Glomerular endothelial cell (primary cell): ENCODE measurements at places on chromosomes 5 and 9. TPM values are rescaled to one million over a fixed set of nuclear protein-coding genes. Genes with fewer than 3 reads are reported as not detected.

The BDP1 gene
- total RNA-seq: 19.3 and 25.6 TPM in 2 replicates

The LPAR1 gene
- total RNA-seq: 0.53 and 3.3 TPM in 2 replicates

The RAB3C gene
- total RNA-seq: 1.4 and 4.2 TPM in 2 replicates

The MLANA gene
- not detected in 2 replicates for total RNA-seq

The ITK gene
- not detected in 2 replicates for total RNA-seq

The TERT gene
- total RNA-seq: not detected in 2 replicates

The GBGT1 gene
- 4.3 and 6.6 TPM in 2 replicates for total RNA-seq

The IL13 gene
- total RNA-seq: not detected in 2 replicates
